ENCODE measurements at places on chromosomes 16 and 17.
A peak's percentile ranks its signal among the peaks of the same experiment; 100 is the strongest.

- DNase-seq = no peak
Measured at GRCh38 chr17:57211543-57211942, 44.8 kb upstream of the MSI2 start.

GRCh38 chr17:39921323-39921722 is 2.9 kb upstream of the GSDMB start:
- no peak for DNase-seq

DNA sequence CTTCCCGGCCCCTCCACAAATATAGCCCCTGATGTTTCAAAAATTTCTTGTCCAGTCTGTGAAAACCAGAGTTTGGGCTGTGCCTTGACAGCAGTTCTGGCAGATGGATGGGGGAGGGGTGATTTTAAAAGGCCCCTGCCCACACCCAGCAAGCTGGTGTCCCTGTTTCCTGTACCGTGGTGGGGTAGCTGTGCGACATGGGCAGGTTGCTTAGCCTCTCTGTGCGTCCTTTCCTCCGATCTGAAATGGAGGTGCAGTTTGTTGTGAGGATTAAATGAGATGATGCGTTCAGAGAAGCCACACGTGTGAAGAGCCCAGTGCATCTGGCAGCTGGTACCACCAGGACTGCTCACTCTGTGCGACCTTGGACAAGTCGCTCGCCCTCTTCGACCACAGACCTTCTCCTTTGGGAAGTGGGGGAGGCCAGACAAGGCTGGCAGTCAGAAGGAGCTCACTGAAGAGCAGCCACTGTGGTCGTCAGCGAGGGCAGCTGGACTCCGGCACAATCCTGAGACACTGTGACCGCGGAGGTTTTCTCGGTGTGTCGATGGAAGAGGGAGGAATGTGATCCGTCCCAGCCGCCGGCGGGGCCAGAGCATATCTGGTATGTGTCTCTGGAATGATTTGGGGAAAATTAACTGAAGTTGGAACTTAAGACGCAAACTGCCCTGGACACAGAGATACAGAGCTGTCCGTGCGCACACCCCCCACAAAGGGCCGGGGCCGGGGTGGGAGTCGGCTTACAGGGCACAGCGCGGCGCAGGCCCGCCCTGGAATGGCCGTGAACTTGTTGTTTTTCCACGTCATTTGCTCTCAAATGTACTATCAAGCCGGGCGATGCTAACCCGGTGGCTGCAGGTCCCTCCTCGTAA is 721 bp upstream of the WFIKKN2 start:
- no peak for DNase-seq

DNA sequence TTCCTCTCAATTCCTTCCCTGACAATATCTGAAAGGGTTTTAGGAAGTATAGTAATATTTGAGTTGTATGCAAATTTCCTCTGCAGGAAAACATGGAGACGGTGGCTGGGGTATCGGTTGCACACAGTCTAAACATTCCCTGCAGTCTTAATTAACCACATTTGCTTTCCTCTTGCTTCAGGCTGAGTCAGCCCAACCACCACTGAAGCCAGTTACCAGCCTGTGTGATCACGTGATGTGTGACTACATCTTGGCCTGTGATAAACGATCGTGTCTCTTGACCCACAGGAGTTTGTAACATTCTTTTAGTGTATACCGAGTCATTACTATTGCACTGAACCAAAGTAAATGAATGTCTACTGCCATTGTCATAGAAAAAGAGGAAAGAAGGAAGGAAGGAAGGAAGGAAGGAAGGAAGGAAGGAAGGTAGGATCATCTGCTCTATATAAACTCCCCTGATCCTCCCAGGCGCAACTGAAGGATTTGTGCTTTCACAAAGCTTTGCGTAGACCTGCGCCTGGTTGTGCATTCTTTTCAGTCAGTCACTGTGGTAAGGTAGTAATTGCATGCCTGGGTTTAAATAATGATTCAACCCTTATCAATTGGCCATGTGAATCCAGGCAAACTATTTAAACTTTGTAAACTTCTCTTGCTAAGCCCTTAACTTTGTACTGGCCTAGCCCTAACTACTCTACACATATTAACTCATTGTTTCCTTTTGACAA is 280.6 kb upstream of the SALL1 start:
- peak; percentile 10 for DNase-seq

- peak; percentile 77 for DNase-seq
Measured at GRCh38 chr17:80263253-80264204, 2.9 kb downstream of the RNF213 start.

- no peak for DNase-seq
Measured at GRCh38 chr17:76088041-76088867, 9.3 kb downstream of the ZACN start.

- DNase-seq = no peak
Measured at GRCh38 chr17:66963909-66964771, at the start of gene CACNG4. TSS of gene CACNG4 (plus strand) at chr17:66964707. CDS start at chr17:66964912, 205 bp downstream.

- DNase-seq = no peak
Measured at GRCh38 chr17:73788111-73788510, 143.9 kb upstream of the SDK2 start.

DNA sequence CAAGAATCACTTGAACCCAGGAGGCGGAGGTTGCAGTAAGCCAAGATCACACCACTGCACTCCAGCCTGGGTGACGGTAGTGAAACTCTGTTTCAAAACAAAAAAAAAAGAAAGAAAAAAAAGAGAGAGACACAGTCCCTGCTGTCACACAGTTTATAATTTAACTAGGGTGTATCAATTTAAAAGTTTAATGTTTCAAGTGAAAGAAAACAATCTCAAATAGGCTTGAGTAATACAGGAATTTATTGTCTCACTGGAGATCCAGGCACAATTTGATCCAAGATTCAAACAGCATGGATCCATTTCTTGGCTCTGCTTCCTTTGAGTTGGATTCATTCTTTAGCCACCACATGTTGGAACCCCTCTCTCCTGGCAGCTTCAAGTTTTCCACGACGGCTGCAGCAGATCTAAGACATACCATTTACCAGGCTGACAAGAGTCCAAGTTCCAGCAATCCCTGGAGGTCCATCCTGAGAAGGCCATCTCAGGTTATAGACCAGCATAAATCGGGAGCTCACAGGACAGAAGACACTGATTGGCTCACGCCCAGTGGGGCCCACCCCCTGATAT is 97.5 kb downstream of the YPEL2 start:
- DNase-seq = no peak

DNA sequence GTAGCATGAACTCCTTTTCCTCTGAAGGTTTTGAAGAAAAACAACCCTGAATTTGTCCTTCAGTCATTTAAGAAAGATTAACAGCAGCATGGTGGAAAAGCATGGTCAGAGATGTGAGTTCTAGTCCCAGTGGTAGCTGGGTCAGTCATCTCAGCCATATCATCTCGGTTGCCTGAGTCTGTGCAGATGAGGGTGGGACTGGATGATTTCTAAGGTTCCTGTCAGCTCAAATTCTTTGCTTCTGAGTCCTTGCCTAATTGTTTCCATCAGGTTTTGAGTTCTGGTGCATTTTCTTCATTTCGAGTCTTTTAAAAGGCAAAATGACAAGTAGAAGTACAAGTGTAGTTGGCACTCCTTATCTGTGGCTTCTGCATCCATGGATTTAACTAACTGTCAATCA is 63.9 kb downstream of the TNRC6C start:
- DNase-seq = no peak

DNA sequence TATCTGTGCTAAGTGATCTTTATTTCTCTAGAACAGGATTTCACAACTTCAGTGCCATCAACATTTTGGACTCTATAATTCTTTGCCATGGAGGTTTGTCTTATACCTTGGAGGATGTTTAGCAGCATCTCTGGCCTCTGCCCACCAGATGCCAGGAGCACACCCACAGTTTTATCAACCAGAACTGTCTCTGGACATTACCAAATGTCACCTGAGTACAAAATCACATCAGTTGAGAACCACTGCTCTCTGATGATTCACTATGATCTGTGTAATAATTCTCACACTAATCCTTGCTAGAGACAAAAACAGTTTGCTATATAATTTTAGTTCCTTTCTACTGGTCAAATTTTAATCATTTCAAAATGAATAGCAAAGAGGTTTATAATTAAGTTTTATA is 102.8 kb upstream of the AMZ2 start:
- DNase-seq = no peak

DNA sequence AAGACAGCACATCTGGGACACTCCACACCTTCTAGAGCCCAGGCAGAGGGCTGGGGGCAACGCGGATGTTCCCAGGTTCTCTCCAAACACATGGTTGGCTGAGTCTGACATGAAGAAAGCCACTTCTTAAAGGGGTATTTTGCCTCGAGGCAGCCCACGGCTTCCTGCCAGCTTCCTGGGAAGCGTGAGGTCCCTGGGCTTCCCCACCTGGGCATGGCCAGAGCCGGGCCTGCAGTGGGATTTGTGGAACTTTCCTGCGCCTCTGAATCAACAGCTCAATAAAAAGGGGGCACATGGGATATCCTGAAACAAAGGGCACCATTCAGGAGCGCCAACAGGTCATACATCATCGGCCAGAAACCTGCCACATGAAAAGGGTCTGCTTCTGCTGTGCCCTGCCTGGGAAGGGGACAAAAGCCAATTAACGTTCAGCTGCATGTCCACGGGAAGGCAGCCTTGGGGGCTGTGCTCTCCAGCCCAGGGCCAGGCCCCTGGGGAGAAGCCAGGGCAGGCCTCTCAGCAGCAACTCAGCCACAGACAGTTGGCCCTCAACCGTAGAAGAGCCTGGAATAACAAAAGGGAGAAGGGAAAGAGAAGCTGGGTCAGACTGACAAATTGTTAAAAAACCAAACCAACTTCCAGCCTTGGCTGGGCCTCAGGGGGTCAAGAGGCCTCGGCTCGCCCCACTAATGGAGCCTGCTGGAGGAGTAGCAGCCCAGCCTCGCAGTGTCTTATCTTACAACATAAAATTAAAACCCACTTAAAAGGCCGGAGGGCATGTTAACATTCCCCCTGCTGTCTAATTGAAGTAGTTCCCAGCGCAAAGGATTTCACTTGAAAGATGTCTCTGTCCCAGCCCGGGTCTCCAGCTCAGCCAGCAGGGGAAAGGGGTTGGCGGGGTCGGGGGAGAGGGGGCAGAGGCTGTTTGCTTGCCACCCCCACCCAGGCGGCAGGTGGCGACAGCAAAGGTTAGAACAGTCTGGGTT is 34.2 kb downstream of the TBX4 start:
- DNase-seq = no peak

All from LoVo (cell line).